ENCODE measurements at places on chromosomes 13 and 19.

DNA sequence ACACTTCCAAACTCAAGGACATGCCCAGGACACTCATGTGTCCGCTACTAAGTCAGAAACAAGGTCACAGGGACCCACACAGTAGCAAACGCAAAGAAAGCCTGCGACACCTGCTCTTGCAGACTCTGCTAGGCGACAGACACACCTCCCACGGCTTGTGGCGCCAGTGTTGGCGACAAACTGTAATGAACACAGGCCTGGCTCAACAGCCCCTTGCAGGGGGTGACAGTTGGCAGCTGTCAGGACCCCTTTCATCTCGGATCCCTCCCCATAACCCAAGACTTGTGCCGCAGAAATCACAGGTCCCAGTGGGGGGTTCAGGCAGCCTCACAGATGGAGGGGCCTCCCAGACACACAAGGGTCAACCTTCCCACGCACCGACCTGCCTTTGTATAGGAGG is 364 bp downstream of the CKM start:
- no peak for DNase-seq

GRCh38 chr13:95361686-95362085 is 60.4 kb upstream of the ABCC4 start:
- DNase-seq, result no peak

DNA sequence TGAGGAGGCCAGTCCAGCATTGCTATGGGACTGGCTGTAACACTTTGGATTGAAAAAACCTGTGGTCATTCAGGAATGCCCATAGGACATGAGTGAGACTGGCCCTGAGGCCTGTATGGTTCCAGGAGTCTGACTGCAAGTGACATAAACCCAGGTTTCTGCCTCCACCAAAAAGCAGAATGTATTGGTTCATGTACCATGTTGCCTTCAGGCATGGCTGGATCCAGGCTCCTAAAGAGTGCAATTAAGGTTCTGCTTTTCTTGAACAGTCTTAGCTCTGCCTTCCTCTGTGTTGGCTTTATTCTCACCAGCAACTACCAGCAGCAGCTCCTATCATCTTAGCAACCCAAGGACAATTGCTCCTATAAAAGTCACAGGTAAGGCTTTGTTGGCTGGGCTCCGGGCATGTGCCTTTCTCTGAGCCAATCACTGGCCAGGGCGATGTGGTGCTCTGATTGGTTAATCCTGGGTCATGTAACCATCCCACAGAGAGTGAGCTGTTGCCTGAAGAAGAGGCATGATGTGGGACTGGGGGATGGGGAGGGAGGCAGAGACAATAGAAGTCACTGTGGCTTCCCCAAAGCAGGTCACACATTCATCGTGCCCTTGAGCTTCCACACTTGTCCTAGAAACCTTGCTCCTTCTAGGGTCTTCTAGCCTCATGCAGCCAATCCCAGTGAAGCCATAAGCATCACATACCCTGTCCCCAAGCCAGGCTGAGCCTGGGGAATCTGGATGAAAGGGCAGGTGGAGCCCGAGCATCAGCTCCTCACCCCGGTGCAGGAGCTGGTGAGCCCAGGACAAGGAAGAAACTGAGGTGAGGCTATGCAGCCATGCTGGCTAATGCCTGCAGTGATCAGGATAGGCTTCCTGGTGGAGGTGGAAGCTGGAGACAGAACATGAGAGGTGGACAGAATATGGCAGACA is 123.9 kb downstream of the URI1 start:
- no peak for DNase-seq

DNA sequence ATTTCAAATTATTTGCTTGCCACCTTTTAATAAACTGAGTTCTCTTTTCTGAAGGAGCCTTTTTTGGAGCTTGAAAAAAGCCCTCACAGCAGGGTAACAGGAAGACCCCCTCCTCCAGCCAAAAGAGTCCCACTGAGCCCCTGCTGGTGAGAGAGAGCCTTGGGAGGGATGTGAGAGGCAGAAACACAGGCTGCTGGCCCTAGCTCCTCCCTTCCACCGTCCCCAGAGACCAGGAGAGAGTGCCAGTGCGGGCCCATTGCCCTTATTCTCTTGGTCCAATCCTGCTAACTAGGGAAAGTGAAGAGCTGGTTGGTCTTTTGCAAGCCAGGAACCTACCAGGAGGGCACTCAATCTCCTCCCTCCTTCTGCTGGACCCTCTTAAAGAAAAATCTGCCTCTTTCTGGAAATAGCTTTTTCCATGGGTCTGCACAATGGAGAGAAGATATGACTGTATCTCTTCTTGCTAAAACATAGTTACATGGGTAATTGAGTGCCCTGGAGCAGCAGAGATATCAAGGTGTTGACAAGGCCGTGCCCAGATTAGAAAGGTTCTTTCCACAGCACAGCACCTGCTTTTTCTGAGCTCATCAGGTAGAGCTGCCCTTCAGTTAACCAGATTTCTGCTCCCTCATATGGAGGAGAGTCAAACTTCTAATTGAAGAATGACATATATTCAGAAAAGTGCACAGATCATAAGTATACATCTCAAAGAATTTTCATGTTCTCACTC is 113.9 kb downstream of the LRCH1 start:
- no peak for DNase-seq

DNA sequence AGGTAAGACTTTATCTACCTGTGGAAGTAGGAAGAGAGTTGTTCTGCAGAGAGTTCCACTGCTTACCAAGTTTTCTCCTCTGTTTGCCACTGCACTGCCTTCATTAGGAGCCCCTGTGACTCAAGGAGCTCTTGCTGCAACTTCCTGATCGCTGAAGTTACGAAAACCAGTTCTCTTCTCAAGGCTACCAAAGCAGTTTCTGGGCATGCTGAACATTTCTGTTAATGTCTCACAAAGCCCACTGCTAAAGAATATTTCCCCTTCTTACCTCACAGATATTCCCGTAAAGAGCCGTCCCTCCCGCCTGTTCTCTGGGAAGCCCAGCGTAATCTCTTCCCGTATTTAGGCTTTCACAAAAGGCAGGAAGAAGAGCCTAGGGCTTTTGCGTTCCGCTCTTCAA is 82.6 kb upstream of the OXGR1 start:
- DNase-seq, result no peak

- DNase-seq, result no peak
Observed at GRCh38 chr13:79477968-79478367, 3.0 kb upstream of the NDFIP2 start.

DNA sequence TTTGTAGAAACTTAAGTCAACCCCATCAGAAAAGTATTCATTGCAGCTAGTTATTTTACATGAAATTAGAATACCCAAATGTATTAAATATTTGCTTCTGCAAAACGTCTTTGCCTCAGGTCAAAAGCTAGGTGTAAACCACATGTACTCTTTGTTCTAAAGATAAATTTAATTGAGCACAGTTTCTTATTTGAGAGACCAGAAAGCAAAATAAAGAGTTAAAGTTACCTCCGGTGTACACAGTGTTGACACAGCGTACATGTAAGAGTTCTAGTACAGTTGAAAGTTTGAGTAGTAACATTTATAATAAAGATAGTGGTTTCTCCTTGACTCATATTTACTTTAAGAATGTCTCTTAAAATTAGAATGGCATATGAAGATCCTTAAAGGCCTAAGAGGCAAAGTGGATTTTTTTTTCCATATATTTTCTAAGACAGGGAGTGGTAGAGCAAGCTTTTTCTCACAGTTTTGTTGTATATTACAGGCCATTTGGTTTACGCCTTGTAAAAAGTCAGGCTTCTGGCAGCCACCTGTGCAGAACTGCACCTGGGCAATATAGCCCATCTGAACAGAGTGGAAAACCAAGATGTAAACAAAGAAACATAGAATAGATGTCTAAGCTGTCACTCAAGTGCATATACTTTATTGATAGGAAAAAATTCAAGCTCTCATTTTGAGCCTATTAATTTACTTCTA is 2.9 kb downstream of the LRCH1 start:
- no peak for DNase-seq

DNA sequence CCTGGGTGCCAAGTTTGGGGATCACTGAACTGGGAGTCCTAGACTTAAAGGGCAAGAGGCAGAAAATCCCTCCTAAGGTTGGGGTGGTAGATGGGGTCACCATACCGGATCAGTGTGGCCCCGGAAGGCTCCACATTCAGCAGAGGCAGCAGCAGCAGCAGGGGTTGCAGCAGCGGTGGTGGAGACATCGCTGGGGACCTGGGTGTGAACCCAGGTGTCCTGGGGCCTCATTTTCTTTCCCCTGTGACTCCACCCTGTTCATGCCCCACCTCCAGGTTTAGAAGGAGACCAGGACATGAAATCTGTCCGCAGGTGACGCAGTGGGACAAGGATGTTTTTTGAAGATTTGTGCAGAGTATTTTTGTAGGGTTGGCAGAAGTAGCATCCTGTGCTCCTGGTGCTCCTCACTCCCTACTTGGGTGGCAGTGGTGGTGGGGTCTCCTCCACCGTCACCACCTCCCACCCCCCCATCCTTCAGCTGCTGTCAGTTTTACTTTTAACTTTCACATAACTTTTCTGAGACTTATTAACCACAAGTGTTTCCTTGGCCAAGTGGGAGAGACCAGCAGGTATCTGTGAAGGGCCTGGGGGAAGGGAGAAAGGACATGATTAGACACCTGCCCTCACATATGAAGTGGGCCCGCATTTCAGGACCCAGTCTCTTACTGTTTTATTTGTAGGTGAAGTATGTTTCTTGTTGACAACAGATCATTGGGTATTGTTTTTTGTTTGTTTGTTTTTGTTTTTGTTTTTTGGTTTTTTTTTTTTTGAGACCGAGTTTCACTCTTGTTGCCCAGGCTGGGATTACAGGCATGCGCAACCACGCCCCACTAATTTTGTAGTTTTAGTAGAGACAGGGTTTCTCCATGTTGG is at the start of gene NAPSA:
Gene NAPSA (minus strand): TSS at position 206 of the 873 bp plus-strand sequence. CDS start 18 bp downstream, at position 188.
- DNase-seq, result no peak

- DNase-seq, result no peak
Observed at GRCh38 chr19:2970201-2970835, 7.0 kb upstream of the TLE6 start.

- no peak for DNase-seq
Observed at GRCh38 chr19:54653181-54653809, 9.5 kb upstream of the LILRB4 start.

GRCh38 chr13:34164582-34164981 is 346.6 kb downstream of the RFC3 start:
- DNase-seq, result no peak

- DNase-seq, result no peak
Observed at GRCh38 chr13:90500569-90500968, 846.9 kb upstream of the MIR17HG start.

GRCh38 chr19:3908266-3909054 is 24.4 kb upstream of the NMRK2 start:
- DNase-seq, result no peak

DNA sequence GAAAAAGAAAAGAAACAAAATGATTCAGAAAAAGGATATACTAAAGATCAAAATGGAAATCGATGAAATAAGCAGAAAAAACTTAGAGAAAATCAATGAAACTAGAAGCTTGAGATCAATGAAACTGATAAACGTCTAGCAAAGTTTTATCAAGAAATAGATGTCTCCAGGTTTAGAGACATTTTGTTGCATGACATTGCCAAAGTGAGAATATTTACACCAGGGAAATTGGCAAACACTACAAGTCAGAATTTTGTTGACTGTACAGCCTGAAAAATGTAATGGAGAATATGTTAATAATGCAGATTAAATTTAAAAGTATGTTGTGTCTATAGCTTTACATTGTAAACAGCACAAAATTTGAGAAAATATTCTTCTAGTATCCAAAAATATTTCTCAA is 5.3 kb upstream of the ZNF599 start:
- no peak for DNase-seq

DNA sequence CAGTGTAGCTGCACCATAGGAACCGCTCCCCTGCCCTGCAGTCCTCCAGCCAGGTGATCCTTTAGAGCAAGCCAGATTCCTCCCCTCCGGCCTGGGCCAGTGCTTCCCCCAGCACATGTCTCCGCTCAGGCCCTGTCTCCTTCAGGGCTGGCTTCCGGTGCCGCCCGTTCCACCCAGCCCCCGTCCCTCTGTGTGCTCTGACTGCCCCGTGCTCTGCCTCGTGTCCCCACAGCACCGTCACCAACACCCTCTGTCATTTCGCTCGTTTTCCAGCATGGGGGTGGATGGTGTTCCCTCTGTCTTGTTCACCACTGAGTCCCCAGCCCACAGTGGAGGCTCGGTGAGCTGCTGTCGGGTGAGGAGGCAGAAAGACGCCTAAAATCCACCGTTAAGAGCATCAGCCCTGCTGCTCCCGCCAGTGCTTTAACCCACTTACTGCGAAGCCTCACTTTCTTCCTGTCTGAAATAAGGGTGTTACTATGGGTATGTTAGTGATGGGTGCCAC is 54.5 kb downstream of the TSSK6 start:
- DNase-seq, result no peak

DNA sequence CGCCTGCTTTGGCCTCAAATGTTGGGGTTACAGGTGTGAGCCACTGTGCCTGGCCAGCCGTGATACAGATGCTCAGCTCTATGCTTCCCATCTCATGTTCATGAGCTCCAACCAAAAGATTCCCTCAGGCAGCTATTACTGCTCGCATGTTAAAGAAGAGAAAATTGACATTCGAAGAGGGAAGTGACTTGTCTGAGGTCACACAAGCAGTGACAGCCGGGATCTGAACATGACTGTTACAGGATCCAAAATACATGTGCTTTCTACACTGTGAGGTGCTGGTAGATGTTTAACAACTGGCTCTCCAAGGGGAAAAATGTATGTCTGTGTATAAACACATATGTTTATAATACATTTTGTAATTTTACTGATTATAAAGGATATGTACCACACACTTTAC is 11.3 kb downstream of the FPR1 start:
- DNase-seq, result no peak

DNA sequence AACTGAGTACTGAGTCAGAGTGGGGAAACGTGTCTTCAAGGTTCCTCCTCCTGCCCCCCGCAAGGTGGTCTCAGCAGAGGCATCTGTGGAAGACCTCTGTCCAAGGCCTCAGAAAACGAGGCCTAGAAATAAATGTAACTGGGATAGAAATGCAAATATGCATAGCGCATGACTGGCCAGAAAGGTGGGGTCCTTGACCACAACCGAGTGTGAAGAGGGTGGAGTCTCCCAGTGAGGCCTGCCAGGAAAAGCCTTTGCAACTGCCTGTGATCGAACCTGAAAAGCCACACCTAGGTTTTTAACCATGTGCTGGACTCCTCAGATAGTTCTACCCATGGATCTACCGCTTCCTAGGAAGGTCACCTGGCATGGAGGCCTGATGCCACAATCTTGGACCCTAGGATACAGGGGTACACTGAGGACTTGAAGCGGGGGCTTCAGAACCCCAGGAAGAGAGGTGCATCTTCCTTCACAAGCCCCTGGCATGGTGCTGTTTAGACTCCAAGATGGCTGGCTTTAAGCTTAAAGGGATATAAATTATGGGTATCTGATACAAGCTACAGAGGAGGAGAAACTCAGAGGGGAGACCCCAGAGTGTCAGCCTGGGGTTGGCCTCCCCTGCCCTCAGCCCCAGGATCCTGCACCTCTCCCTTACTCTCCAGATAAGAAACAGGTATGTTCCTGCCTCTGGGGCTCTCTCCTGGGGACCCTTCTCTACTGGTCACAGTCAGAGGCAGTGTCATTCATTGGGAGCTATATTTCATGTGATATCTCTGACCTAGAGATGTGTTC is 18.3 kb upstream of the SIGLEC6 start:
- no peak for DNase-seq

- DNase-seq, result no peak
Observed at GRCh38 chr13:78241278-78241919, 322.8 kb upstream of the EDNRB start.

GRCh38 chr13:99215184-99215830 is 14.7 kb downstream of the UBAC2 start:
- no peak for DNase-seq

All from cortex of kidney (tissue), 1 donor.